Fibroblast of mammary gland (primary cell): ENCODE measurements at places on chromosomes 5 and 9.

DNA sequence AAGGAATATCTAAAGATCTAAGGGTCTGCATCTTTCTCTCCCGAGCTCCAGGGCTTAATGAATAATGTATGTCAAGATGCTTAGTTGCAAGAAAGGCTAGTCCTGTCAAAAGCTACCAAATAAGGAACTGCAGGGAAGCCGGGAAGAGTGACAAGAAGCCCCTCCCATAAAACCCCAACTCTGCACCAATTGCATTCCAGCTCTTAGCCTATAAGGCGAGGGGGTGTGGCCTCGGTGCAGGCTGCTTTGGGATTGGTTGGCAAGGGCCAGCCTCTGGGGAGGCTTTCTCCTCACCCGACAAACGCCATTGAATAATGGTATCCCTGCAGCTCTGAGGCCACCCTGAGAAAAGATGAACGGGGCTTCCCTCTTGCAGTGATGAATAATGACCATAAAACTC lies 416.9 kb downstream of the RAB3C start:
- DNase-seq = no peak

DNA sequence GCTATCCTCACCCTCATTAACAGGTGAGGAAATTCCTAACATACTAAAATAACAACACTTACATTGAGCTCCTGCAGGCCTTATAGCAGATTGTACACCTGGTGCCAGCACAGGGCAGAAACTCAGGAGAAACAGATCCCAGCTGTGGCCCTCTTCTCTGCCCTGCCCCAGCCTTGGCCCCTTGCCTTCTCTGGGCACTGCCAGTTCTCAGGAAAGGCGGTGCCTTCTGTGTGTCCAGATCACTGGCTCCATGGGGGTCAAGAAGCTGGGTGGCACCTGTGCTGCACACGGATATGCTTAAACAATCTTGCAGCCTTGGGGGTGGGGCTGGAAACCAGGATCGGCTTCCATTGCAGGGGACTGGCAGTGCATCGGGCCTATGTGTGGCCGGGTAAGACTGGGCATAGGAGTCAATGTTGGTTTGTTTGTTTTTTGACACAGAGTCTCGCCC lies 19.3 kb downstream of the KYAT1 start:
- no peak for DNase-seq

DNA sequence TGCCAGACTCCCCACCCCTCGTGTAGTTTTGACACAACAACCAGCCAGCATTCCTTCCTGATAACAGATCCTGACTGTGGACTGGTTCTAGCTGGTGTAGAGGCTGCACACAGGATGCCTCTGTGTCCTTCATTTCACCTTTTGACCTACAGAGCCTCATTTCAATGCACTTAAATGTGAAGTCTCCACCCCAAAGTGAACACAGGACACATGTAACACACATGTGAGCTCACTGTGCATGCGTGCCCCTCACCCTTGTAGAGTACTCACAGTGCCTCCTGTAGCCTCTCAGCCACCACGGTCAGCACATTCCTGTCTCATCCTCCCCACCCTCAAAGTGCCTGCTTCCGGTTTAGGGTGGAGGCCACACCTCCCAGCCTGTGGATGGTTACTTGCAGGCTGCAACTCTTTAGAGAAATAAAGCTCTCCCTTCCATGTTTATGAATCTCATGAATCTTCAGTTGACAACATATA lies 11.6 kb upstream of the NKD2 start:
- no peak for DNase-seq

DNA sequence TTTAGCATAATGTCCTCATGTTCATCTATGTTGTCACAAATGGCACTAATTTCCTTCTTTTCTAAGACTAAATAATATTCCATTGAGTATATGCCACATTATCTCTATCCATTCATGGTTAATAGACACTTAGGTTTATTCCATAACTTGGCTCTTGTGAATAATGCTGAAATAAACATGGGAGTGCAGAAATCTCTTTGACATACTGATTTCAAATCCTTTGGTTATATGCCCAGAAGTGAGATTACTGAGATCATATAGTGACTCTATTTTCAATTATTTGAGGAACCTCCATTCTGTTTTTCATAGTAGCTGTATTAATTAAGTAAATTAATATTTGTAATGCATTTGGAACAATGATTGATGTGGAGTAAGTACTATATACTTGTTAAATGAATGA lies 13.0 kb downstream of the SMIM3 start:
- no peak for DNase-seq

DNA sequence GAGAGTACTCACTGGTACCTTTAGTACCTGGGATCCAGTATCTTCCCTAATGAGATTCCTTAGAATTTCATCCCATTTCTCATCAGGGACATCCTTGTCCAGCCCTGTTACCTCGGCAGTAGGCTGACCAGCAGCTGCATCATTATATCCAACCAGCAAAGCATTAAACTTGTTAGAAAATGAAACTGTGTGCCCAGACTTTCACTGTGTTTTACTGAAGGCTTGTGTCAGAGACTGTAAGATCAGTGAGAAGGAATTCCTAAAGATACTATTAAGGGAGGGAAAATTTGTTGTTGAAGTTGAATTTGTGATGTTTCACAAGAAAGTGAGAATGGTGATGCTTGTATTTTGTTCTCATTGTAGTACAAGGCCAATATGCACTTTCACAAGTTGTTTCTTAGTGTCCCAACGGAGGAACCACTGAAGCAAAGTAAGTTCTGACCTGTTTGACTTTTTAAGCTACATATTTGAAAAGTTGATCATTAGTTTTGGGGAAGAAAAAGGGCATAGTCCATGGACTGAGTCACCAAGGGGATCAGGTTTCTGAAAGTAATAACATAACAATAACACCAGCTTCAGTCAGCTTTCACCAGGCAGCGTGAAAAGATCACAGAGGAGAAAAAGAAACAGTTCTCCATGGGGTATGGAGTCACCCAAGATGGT lies 48.8 kb downstream of the GRAMD2B start:
- peak; percentile 86 for DNase-seq

- DNase-seq = peak; percentile 37
These were observed 372.0 kb upstream of the KIF2A start for GRCh38 chr5:61933787-61934626.
